ENCODE measurements at places on chromosomes 1 and 21. TPM values are rescaled to one million over a fixed set of nuclear protein-coding genes. Genes with fewer than 3 reads are reported as not detected.

RGS8 gene
- polyA plus RNA-seq, result not detected

INSRR gene
- polyA plus RNA-seq, result not detected

MAP1LC3C gene
- polyA plus RNA-seq, result not detected

FCAMR gene
- polyA plus RNA-seq, result not detected

IGSF9 gene
- polyA plus RNA-seq, result 0.08 TPM

MR1 gene
- 28.3 TPM for polyA plus RNA-seq

EYA3 gene
- polyA plus RNA-seq, result 5.8 TPM

ZBTB7B gene
- 7.7 TPM for polyA plus RNA-seq

KIAA0040 gene
- polyA plus RNA-seq, result 85.7 TPM

ADAMTSL4 gene
- polyA plus RNA-seq, result 0.30 TPM

FAM167B gene
- polyA plus RNA-seq, result not detected

SPRR4 gene
- polyA plus RNA-seq, result not detected

C1orf210 gene
- not detected for polyA plus RNA-seq

MYOG gene
- not detected for polyA plus RNA-seq

DNAJC6 gene
- polyA plus RNA-seq, result 1.1 TPM

SH2D2A gene
- 2.1 TPM for polyA plus RNA-seq

NDUFV3 gene
- 17.4 TPM for polyA plus RNA-seq

ZNF644 gene
- polyA plus RNA-seq, result 67.5 TPM

CFHR2 gene
- not detected for polyA plus RNA-seq

EPHB2 gene
- not detected for polyA plus RNA-seq

Measured in IgD-negative memory B cell (primary cell).